ENCODE measurements at places on chromosomes 3 and 15.

- DNase-seq: no peak
Measured at GRCh38 chr3:156472684-156473083, 82.2 kb downstream of the SSR3 start.

DNA sequence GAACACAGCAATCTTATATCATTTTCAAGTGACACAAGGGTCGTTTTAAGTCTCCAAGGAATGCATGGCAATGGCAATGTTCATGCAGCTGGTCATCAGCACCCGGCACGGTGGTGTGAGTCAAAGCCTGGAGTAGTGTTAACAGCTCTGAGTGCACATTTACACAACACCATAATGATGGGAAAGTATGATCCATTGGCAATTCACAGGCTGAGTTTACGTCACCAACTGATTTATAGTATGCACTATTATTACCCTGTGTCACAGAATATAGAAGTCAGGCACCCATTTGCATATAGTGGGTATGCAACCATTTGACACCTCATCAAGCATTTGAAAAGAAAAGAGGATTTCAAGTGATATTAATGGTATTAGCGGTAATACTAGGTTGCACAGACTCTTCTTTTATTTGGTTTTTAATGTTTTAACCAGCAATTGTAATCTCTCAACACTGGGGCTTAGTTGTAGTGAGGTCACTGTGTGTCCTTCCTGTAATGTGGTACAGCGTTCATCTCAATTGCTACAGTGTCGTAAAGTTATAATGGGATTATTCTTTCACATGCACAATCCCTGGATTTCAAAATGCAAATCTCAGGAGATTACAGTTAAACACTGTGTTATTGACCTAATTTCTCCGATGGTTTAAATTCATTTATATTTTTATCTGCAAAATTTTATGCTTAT is 113.8 kb downstream of the C3orf38 start:
- no peak for DNase-seq

DNA sequence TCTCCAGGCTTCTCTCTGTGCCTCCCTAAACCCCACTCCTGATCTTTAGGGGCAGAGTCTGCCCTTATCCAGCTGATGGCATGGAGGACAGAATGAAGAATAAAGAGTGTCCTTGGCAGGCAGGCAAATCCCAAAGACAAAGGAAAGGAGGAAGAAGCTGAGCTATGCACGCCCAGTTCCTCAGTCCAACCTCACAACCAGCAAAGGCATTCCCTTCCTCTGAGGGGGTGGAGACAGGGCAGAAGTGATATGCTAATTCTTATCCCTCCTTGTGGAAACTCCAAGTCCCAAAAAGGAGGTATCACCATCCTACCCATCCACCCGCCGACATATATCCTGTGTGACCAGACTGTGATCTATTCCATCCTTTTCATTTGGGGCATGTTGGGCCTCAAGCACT is 10.5 kb upstream of the CCDC54 start:
- no peak for DNase-seq

DNA sequence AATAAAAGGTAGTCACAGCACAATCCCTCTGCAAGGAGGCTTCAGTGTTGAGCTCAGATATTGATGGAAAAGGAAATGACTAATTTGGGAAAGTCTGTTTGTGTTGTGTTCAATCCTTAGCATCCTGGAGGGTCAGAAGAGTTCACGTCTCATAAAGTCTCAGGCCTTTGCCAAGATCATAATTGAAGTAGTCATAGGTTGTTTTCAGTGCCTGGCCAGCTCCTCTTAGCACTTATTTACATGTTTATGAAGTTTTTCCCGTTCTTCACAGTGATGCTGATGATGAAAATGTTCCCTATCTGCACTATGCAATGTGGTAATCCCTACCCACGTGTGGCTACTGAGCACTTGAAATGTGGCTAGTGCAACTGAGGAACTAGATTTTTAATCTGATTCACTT is 61.6 kb upstream of the TGFBR2 start:
- DNase-seq: no peak

DNA sequence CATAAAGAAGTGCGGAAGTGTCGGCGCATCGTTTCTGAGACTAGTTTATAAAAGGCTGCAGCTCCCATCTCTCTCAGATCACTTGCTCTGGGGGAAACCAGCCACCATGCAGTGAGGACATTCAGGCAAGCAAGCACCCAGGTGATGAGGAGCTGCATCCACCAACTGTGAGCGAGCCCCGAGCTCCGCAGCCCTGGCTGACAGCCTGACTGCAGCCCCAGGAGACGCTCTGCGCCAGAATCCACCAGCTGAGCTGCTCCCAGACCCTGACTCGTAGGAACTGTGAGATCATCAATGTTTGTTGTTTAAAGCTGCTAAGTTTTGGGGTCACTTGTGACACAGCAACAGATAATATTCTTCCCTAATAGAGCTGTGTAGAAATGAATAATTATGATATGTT is 5.0 kb upstream of the TM2D3 start:
- DNase-seq: no peak

DNA sequence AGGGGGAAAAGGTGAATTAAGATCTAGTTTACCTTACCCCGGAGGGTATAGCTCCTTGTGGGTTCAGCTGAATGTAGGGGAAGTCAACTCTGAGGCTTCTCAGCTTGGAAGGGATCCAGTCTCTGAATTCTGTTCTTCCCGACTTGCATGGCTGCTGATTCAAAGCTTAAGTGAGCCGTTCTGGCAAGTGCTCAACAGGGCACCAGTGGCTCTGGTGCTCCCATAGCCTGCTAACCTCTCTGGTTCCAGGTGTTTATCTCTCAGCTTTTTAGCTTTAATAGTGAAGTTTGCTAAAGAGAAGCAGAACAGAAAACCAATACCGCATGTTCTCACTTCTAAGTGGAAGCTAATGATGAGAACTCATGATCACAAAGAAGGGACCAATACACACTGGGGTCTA is 46.3 kb upstream of the RBP1 start:
- DNase-seq: no peak

- no peak for DNase-seq
Measured at GRCh38 chr15:50218691-50219090, 36.7 kb downstream of the SLC27A2 start.

GRCh38 chr3:32405155-32405554 is 13.5 kb downstream of the CMTM7 start:
- DNase-seq: no peak

- no peak for DNase-seq
Measured at GRCh38 chr3:187709155-187709554, 6.8 kb upstream of the RTP2 start.

DNA sequence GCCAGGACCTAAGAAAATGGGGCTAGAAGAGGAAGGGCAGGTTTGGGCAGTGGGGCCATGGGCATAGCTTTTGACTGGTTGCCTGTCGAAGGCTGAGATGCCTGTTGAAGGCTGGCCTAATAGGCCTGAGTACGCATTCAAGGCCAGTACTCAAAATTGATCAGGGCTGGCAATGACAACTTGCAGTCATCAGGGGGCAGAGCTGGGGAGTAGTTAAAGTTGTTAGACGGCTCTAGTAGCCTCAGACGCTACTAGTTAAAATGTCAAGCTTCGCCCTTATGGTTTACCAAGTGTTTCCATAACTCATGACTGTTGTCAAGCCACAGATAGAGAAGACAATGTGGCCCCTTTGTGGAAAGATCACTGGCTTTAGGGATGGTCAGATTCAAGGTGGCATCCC is 28.7 kb downstream of the SPG21 start:
- DNase-seq: no peak

DNA sequence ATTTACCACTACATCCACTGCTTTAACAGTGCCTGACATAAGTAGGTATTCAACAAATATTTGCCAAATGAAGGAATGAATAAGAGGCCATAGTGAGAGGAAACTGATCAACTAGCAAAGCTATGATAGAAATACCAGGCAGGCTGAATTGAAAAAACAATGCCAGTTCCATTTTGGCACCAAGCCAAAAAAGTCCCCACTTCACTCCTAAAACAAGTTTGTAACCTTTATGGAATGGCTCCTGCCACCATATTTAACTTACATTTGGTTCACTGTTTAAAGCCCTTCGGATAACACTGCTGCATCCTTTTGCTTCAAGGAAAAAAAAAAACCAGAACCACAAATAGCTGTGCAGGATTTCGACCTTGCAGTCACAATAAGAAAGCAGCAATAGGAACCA is 166.1 kb downstream of the FRMD5 start:
- no peak for DNase-seq

DNA sequence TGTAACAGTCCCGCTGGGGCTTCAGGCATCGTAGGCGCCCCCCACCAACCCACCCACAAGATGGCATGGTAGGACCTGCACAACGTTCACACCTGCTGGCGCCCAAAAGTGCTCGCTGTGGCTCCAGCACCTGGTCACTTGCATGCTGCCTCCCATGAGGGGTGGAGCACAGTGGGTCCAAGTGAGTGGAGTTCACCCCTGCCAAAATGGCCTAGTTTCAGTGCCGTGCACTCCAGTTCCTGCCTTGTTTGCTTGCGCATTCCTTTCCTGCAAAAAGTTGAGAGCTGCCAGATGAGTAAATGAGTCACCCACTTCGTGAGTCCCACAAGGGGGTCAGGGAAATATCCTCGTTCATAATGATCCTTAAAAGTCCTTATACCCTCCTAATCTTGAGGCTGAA is 788.7 kb upstream of the DPPA4 start:
- no peak for DNase-seq

GRCh38 chr3:183563536-183563874 is 8.0 kb upstream of the KLHL6 start:
- no peak for DNase-seq

GRCh38 chr3:49388289-49388820 is 23.4 kb downstream of the RHOA start:
- no peak for DNase-seq

- DNase-seq: no peak
Measured at GRCh38 chr3:188914552-188914951, 257.2 kb upstream of the TPRG1 start.

GRCh38 chr3:119352863-119353527 is 58.8 kb downstream of the ARHGAP31 start:
- DNase-seq: no peak

DNA sequence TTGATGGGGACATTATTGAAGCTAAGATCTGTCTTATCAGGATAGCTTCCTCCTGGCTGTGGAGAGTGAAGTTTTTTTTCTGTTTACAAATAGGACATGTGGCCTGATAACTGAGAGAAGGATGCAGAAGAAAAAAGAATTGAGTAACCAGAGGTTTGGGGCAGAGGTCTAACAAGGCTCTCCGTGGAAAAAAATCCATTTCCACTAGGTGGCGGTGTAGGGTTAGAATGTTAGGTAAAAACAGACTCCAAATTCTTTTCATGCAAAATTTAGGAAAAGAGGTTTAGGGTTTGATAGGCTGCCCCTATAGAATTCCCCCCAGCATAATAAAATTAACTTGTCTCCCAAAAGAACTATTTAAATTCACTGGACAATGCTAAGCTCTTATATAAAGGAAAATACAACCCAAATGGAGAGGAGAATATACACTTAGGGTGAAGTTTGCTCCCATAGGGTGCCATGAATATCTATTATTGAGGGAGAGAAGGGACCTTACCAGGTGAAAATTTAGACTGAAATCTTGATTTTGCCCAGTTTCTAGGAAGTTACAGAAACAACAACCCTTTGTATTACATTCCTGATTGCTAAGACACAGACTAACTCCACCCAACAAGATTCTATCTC is 1560.4 kb downstream of the OTOL1 start:
- DNase-seq: no peak

- no peak for DNase-seq
Measured at GRCh38 chr3:94137377-94137776, 74.5 kb downstream of the NSUN3 start.

DNA sequence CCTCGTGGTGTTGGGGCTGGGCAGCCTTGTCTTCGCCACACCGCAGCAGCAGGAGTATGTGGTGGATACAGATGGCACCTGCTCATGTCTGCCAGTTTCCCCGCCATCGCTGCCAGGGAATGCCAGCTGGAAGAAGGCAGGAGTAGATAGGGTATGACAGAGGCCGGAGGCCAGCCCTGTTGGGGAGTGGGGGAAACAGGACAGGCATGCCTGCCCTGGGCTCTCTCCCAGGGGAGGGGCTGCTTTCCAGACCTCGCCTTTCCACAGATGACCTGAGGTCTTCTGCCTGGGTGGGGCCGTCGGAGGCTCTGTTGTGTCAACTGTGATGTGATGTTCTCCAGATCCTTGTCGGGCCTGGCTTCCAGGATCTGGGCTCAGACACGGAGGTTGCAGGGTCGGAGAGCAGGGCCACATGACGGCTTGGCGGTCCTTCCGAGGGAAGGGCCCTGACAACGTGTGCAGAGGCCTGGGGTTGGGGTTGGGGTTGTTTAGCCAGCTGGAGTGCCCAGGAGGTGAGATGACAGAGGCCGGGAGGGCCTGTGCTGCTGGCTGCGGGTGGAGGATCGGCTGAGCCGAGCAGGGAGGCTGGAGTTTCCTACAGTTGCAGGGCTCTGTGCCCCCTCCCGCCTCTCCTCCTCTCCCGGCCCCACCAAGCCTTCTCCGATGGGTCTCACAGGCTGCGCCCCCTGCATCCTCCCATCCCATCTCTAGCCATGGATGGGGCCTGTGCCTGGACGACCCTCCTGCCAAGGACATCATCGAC is 102.0 kb downstream of the TBC1D2B start:
- no peak for DNase-seq

GRCh38 chr3:99549957-99550603 is 88.3 kb upstream of the COL8A1 start:
- DNase-seq: no peak

- DNase-seq: no peak
Measured at GRCh38 chr3:124972457-124972856, 37.9 kb upstream of the MUC13 start.

- no peak for DNase-seq
Measured at GRCh38 chr3:48558493-48559134, 2.0 kb upstream of the PFKFB4 start.

DNA sequence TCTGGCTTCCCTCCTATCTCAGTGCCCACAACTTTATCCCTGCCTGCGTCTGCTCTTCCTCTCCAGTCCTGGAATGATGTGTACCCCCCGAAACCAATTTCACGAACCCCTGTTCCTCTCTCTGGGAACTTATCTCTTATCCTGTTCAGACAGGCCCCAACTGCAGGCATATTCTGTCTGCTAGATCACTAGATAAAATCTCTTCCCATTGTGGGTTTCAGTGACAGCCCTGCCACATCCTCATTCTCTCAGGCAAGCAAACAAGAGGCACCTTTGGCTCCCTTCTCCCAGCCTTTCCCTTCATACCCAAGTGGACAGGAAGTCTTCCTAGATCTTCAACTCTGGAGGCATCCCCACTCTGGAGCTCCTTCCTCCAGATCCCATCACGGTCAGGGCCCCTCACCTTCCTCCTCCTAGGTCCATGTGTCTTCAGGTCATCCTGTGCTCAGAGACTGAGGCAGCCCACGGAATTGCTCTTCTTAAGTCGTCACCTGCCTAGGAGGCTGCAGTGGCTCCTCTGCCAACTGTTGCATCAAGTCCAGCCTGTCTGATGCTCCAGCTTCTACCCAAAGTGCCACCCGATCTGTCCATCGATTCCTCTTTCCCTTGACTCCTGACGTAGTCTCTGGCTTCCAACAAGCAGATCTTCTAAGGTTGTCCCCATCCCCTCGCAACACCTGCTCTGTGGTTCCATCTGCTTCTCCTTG is 190.8 kb downstream of the SLCO3A1 start:
- DNase-seq: no peak

GRCh38 chr3:27076815-27077630 is 292.2 kb downstream of the NEK10 start:
- DNase-seq: no peak

GRCh38 chr3:185153171-185153771 is 411 bp upstream of the C3orf70 start:
- no peak for DNase-seq

Data from stimulated activated CD4-positive, alpha-beta T cell treated with anti-CD3 and anti-CD28 coated beads, Interleukin-12 subunit alpha, Interleukin-12 subunit beta, amount 100 ng/mL, for 4 hours (primary cell).